Renal pelvis (tissue), 12 donors: ENCODE measurements at places on chromosomes 12 and 14. TPM values are rescaled to one million over a fixed set of nuclear protein-coding genes. Genes with fewer than 3 reads are reported as not detected.

- DNase-seq: no peak
These were observed 14.3 kb upstream of the PIP4K2C start for GRCh38 chr12:57576613-57577160.

DNA sequence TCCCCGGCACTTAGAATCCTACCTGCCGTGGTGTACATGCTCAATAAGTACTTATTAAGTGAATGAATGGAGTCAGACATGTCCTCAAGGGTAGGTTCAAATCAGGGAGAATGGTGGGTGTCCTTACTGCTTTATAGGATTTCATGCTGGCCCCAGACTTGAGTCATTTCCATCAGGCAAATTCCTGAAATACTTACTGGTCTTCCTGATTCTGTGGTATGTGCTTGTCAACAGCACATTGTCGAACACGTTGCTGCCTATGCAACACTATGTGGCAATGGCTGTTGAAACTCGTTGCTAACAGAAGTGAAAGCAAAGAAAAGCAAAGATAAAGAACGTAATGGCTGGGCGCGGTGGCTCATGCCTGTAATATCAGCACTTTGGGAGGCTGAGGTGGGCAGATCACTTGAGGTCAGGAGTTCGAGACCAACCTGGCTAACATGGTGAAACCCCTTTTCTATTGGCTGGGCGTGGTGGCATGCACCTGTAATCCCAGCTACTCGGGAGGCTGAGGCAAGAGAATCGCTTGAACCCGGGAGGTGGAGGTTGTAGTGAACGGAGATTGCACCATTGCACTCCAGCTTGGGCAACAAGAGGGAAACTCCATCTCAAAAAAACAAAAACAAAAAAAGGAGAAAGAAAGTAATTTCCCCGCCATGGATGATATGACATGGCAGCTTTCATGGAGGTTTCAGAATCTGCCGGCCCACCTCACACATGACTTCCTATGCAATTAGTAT lies 214.9 kb downstream of the ZFP36L1 start:
- DNase-seq: no peak

DNA sequence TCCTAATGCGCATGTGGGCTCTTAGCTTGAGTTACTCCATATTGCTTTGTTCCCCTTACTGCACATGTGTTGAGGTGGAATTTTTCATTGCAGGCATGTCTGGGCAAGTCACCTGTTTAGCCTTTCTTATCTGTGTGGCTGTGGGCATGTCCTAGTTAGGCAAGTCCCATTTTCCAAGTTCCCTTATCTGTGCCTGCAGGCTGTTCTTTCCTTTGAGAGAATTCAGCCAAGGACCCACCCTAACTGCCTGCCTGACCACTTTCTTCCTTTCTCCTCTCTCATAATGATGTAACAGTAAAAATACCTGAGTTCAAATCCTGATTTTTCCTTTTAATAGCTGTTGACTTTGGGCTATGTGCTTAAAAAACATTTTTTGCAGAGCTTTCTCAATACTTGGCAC lies 870.6 kb downstream of the NRXN3 start:
- DNase-seq: no peak

DNA sequence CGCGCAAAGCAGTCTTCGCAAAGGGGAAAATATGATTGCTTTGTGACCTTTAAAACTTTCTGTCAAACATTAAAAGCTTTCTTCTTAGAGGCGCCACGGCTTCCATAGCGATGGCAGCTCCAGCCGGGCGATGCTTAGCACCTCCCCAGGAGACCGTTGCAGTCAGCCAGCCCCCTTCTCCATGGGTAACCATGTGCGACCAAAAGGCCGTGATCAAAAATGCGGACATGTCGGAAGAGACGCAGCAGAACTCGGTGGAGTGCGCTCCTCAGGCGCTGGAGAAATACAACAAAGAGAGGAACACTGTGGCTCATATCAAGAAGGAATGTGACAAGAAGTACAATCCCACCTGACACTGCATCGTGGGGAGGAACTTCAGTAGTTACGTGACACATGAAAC lies 12.7 kb upstream of the STON2 start:
- DNase-seq: no peak

DNA sequence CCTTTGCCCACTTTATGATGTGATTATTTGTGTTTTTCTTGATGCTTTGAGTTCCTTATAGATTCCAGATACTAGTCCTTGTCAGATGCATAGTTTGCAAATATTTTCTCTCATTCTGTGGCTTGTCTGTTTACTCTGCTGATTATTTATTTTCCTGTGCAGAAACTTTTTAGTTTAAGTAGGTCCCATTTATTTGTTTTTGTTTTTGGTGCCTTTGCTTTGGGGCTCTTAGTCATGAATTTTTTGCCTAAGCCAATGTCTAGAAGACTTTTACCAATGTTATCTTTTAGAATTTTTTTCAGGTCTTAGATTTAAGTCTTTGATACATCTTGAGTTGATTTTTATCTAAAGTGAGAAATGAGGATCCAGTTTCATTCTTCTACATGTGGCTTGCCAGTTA lies 667.3 kb downstream of the SLC16A7 start:
- DNase-seq: no peak

TAC3 gene
- 2.2 TPM for polyA plus RNA-seq

CIROP gene
- 0.06 TPM for polyA plus RNA-seq

GRCh38 chr14:70677341-70677740 lies 35.6 kb downstream of the TTC9 start:
- no peak for DNase-seq

GRCh38 chr14:100416081-100416680 lies 93.0 kb downstream of the SLC25A47 start:
- DNase-seq: no peak

DNA sequence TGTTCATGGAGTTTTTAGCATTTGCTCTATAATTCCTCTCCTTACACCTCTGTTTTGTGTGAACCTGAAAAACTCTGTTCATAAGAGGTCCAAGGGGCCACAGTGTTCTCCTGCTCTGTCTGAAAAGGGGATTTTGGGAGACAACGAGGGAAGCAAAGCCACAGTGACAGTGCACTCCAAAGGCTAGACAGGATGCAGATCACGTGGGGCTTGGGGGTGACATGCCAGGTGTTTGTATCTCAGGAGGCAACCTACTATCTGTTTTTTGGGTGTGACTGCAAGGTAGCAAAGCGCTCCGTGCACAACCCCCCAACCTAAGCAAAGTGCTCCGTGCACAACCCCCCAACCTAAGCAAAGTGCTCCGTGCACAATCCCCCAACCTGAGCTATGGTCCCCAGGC lies 5.1 kb upstream of the CHD4 start:
- no peak for DNase-seq

- DNase-seq: no peak
These were observed 318.5 kb downstream of the ALG10 start for GRCh38 chr12:34340534-34341361.

DNA sequence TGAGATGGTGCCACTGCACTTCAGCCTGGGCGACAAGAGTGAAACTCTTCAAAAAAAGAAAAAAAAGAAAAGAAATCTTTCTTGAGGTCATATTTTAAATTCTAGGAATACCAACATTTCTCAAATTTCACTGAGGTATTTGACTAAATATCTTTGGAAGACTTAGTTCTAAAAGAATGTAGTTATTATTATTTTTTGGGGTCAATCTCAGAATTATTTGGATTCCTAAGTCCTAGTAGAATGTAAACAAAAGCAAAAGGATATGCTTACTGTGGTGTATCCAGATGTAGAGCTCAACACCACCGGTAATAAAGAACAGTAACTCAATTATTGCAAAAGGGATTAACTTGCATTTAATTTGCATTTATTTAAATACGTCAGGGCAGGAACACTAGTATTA lies 25.0 kb downstream of the PRICKLE1 start:
- DNase-seq: no peak

- DNase-seq: no peak
These were observed 5.4 kb downstream of the UBR7 start for GRCh38 chr14:93212432-93212831.

GRCh38 chr12:19922717-19923116 lies 445.6 kb upstream of the PDE3A start:
- DNase-seq: no peak

PCED1B gene
- 6.5 TPM for polyA plus RNA-seq

SLC2A14 gene
- 0.34 TPM for polyA plus RNA-seq

CAPS2 gene
- 12.6 TPM for polyA plus RNA-seq

RNASE7 gene
- polyA plus RNA-seq: 1.3 TPM

LRRIQ1 gene
- 31.7 TPM for polyA plus RNA-seq

- DNase-seq: no peak
These were observed 400.2 kb upstream of the OR4E1 start for GRCh38 chr14:22073801-22074200.

ACRBP gene
- polyA plus RNA-seq: 8.0 TPM

DNA sequence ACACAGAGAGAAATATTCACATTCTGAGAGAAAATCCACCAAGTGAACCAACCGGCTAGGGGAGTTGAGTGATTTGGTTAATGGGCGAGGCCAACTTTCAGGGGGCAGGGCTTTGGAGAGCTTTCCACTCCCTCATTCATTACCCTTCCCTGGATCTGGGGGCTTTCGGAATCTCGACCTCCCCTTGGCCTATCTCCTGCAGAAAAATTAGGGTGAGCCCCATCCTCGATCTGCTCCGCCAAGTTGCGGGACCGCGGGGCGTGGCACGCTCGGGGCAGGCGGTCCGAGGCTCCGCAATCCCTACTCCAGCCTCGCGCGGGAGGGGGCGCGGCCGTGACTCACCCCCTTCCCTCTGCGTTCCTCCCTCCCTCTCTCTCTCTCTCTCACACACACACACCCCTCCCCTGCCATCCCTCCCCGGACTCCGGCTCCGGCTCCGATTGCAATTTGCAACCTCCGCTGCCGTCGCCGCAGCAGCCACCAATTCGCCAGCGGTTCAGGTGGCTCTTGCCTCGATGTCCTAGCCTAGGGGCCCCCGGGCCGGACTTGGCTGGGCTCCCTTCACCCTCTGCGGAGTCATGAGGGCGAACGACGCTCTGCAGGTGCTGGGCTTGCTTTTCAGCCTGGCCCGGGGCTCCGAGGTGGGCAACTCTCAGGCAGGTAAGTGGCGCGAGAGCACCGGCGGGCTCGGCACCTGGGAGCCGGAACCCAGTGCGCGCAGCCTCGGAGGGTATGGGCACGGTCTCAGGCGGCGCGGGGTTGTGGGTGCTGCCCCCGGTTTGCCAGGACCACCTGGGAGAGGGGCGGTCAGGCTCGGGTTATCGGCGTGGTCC lies at the start of gene ERBB3:
Gene ERBB3 (plus strand): TSS at position 443 of the 833 bp plus-strand sequence. CDS start 136 bp downstream, at position 579.
- peak; percentile 82 for DNase-seq

- no peak for DNase-seq
These were observed 43.9 kb downstream of the TTC9 start for GRCh38 chr14:70685474-70686197.

GRCh38 chr12:70290116-70290515 lies 46.9 kb downstream of the CNOT2 start:
- no peak for DNase-seq

GRCh38 chr14:93332397-93332852 lies 411 bp downstream of the BTBD7 start:
- DNase-seq: peak; percentile 57

ISM2 gene
- 2.9 TPM for polyA plus RNA-seq

GRCh38 chr14:49975276-49975675 lies 82.4 kb downstream of the ARF6 start:
- DNase-seq: no peak

- no peak for DNase-seq
These were observed 64.3 kb downstream of the COCH start for GRCh38 chr14:30938617-30939016.

CFAP54 gene
- 4.7 TPM for polyA plus RNA-seq

- DNase-seq: no peak
These were observed 208.2 kb upstream of the RTL1 start for GRCh38 chr14:101111620-101112290.

GRCh38 chr14:29039171-29039570 lies 272.6 kb downstream of the FOXG1 start:
- no peak for DNase-seq

- no peak for DNase-seq
These were observed 56.5 kb downstream of the ISCA2 start for GRCh38 chr14:74550071-74550470.

GRCh38 chr12:113852264-113852663 lies 113.9 kb downstream of the RBM19 start:
- no peak for DNase-seq

AMDHD1 gene
- 1.0 TPM for polyA plus RNA-seq

SLC25A21 gene
- 4.3 TPM for polyA plus RNA-seq

DNA sequence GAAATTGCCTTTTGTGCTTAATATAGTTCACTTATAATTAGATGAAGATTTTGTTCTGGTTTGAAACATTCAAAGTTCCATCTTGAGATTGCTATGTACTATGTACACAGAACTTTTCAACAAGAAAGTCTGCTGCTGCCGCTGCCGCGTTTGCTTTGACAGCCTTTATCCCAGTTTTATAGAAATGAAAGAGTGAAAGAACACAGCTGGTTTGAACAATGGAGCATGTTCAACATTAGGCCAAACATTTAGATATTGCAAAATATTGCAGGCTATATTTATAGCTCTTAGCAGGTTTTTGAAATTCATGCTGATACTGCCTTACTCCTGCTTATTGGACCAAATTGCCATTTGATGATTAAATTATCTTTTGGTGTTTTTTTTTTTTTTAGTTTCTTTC lies 299.8 kb upstream of the PRKD1 start:
- peak; percentile 17 for DNase-seq

PSMB5 gene
- 224 TPM for polyA plus RNA-seq

GRCh38 chr12:81502912-81503695 lies 256.0 kb downstream of the PPFIA2 start:
- DNase-seq: no peak

GLT8D2 gene
- polyA plus RNA-seq: 11.6 TPM
